ENCODE measurements at places on chromosomes 5 and 9.

DNA sequence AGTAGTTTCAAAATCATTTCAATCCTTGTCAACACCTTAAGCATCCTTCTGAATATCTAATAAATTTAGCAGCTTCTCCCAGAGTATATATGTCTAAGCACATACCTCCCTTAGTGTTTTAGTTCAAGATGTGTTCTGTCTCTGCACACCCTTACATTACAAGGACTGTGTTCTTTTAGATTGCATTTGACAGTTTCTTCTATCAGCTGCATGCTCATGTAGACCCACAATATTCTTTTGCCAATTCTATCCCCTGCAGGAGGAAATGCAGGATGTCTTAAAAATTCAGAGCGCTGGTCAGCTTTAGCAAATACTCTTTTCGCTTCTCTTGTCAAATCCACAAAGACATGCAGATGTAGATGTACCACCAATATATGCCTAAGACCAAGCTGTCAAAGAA lies 145.8 kb upstream of the SLC30A5 start:
- no peak for DNase-seq

DNA sequence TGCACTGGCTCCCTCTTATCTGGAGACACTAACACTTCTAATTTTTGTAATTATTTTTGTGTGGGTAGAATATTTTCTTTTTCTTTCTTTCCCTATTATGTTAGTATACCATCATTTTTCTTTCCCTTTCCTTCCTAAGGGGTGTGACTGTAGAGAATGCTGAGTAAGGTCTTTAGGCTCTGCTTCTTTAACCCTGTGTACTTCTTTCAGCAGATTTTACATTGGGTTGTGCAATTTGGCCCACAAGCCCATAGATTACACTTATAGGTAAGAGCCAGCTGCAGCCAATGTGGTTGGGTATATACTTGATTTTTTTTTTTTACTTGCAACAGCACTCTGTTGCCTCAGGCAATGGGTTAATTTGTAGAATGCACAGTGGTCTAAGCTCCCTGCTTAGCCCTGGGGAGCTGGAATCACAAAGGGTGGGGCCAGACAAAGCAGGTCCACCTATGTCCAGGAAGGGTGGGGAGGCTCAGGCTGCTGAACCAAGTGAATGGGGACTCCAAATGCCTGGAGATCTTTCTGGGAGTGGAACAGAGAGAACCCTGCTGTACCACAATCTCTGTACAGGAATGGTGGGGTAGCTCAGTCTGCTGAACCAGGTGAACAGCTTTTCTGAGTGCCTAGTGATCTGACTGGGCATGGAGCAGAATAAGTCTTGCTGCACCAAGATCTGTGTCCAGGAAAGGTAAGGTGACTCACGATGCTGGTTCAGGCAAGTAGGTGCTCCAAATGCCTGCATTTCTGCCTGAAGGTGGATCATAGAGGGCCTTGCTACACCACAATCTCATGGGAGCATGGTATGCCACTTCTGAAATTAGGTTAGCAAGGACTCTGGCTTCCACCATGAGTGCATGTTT lies 64.9 kb downstream of the SLC25A46 start:
- DNase-seq: no peak

- no peak for DNase-seq
These were observed 1.2 kb downstream of the BNC2 start for GRCh38 chr9:16869131-16869881.

- DNase-seq: no peak
These were observed 21.2 kb upstream of the RNU6ATAC start for GRCh38 chr9:134185536-134186011.

DNA sequence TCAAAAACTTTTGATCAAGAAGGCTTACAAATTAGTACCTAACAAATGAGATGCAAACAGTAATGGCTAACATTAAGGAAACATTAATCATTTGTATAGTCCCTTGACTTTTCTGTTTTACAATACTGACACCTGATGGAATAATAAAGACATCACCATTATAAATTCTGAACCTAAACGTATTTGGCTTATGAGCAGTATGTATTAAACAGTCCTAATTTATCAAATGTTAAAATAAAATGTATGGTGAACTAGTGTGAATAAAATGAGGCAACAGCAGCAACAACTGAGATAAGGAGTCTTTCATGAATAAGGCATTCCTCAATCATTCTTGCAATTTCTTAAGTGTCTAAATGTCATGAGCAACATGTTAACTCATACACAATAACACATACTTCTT lies 6.0 kb downstream of the PUM3 start:
- DNase-seq: no peak

DNA sequence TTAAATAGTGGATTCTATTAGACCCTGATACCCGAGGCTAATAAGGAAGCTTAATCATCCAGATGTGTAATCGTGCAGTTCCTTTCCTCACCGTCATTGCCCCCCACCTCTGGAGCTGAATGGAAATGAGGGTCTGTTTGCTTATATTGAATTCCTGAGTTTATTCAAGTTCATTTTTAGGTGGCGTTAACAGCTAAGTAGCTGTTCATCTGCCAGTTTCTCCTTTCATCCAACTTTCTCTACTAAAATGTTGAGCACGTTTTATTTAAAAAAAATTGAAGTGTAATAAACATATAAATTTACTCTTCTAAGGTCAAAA lies 291.0 kb downstream of the DOCK8 start:
- no peak for DNase-seq

- DNase-seq: peak; percentile 57
These were observed 186.5 kb downstream of the NSG2 start for GRCh38 chr5:174231956-174232487.

GRCh38 chr9:3521966-3522365 lies 3.8 kb downstream of the RFX3 start:
- DNase-seq: no peak

DNA sequence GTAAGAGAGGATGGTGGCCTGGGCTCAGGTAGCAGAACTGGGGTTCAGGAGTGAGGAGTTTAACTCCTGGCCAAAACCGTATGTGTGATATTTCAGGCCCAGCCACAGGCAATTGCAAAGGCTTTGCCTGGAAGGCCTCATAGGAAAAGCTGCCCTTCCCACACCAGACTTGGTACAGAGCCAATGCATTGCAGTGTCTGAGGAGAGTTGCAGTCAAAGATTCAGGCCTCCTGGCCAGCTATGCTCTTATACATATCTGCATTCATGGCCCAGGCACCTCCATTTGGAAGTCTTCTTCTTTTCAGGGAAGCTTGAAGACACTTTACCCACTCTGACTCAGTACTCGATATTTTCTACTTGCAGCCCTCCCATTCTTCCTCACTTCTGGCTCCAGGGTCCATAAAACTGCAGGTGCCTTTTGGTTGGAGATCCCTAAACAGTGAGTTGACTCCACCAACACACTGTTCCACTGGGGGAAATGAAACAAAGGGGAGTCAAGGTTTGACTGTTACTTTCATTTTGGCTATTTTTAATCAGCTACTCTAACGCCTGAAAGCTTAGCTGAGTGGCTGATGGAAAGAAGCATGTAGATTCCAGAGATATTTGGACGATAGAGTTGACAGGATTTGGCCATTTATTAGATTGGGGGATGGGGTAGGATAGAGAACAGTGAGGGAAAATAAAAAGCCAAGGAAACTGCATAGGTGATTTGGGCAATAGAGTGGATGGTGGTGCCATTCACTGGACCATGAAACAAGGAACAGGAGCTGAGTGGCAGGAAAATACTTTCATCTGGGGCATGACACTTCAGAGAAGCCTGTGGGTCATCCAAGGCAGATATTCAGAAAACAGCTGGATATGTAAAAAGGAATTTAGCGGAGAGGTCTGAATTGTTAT lies 30.6 kb upstream of the IL33 start:
- DNase-seq: no peak

GRCh38 chr9:86924206-86924605 lies 23.1 kb downstream of the GAS1 start:
- DNase-seq: no peak

- peak; percentile 9 for DNase-seq
These were observed 82.7 kb downstream of the DROSHA start for GRCh38 chr5:31449174-31449573.

DNA sequence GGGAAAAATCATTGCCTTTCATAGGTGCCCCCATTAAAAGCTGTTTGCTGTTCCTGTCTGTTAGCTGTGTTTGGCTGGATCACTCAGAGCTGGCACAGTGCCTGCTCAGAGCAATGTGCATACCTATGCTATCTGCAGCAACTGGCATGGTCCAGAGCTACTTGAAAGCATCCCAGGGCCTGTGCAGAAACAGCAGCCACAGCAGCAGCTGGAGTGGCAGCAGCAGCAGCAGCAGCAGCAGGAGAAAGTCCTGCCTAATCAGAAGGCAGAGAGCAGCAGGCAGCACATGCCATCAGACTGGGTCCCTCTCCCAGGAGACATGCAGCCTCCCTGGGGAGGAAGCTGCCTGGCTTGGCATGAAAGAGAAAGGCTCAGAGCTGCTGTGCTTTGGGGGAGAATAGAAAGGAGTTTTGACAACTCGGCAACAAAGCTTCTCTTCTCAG lies 243.8 kb upstream of the WWC1 start:
- DNase-seq: no peak

- no peak for DNase-seq
These were observed 4.7 kb downstream of the APC start for GRCh38 chr5:112742424-112742823.

GRCh38 chr5:74367241-74367733 lies 273.2 kb downstream of the ENC1 start:
- no peak for DNase-seq

DNA sequence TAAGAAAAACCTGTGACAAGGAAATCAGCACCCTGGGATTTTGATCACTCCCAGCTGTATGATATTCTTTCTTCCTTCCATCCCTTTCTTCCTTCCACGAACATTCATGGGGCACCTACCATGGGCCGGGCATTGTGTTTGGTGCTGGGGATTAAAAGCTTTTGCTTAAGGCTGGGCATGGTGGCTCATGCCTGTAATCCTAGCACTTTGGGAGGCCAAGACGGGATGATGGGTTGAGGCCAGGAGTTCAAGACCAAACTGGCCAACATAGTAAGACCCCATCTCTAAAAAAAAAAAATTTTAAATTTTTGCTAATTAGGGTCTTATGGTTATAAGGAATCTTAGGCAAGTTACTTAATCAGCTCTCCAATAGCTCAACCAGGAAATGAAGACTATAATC lies 48.5 kb upstream of the CLINT1 start:
- no peak for DNase-seq

- no peak for DNase-seq
These were observed 133.0 kb downstream of the CDH18 start for GRCh38 chr5:19855031-19855430.

- no peak for DNase-seq
These were observed 5.3 kb upstream of the SREK1 start for GRCh38 chr5:66138637-66139317.

GRCh38 chr9:131810351-131811170 lies 70.7 kb upstream of the RAPGEF1 start:
- no peak for DNase-seq

DNA sequence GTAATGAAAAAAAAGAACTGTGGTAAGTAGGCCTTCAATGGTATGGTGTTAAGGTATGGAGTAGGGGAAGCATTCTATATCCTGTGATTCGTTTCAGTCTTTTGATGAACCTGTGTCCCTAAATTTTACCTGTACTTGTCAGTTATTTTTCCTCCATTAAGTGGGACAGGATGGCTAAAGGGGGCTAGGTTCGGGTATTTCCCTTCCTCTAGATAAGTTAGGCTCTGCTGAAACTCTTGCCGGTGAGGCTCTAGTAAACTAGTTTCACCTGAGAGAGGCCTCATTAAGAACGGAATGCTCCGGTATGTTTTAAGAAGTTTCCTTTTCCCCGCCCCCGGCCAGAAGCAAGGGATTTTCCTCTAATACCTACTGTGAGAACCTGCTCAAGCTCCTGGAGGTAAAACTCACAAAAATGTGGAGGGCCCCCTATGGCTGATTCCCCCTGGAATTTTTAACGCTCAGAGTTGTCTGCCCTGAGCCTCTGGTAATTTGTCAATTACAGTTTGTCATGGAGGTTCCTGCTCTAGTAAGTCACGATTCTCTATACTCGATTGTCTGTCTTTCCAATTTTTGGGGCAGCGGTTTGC lies 87.7 kb downstream of the MACIR start:
- no peak for DNase-seq

DNA sequence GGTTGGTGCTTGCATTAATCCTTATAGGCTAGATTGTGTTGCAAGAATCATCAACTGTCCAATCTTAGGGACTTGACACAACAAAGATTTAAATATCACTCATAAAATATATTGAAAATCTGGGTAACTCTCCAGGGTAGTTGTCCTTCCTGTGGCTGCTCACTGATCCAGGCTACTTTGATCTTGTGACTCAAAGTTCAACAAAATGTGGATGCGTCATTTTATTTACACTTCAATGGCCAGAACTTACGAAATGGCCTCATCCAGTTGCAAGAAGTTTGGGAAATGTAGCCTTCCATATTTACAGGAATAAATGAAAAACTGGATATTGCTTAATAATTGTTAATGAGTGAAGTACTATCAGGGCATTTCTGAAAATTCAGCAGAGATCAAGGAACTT lies 235.5 kb upstream of the ACTBL2 start:
- no peak for DNase-seq

DNA sequence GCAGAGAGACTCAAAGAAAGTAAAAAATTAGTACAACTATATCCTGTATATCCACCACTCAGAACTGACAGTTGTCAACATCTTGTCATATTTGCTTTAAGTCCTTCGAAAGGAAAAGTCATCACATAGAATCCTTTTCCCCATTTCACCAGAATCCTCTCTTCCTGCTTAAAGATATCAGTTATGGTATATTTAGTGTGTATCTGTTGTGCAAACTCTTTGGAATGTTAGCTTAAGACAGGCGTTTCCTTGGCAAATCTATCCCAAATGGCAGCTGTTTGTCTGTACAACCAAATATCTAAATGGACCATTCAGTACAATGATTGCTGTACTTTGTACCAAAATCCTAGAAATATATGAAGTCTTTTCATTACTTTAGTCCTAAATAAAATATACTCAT lies 98.5 kb downstream of the ITGA1 start:
- no peak for DNase-seq

DNA sequence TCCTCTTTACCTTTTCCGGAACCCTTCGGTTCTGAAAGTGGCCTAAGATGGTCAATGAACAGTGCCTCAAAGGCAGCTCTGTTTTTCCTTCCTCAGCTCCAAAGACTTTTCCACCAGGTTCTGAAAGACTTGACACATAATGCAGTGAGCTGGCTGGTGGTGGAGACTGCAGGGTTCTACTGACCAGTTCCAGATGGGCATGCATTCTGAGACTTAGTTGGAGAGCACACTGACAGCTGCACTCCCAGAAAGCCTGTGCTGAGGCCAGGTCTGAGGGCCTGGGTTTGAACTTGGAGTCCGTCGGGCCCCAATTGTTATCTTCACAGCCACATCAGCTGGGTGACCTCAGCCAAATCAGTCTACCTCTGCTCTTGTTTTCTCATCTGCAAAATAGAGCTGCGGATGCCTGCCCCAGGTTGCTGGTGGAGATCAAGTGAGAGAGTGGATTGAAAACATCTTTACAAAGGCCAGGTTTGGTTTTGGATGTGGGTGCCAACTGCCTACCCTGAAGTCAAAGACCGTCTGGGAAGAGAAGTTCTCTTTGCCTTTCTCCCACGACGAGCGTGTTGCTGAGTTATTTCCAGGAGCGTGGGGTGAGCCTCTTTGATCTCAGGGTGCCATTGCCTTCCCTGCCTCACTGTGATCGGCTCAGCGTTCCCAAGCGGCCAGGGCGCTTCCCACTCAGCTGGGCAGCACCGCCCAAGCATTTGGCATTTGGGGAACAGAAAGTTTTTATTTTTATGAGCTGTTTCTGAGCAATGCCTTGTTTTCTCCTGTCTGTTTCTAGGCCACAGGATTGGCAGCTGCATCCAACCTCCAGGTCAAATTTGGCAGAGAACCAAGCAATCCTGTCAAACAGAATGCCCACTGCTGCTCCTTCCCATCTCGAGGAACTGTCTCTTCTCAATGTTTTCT lies 54.9 kb downstream of the RAD23B start:
- no peak for DNase-seq
